ENCODE measurements at places on chromosomes 6 and 20. TPM values are rescaled to one million over a fixed set of nuclear protein-coding genes. Genes with fewer than 3 reads are reported as not detected.

DNA sequence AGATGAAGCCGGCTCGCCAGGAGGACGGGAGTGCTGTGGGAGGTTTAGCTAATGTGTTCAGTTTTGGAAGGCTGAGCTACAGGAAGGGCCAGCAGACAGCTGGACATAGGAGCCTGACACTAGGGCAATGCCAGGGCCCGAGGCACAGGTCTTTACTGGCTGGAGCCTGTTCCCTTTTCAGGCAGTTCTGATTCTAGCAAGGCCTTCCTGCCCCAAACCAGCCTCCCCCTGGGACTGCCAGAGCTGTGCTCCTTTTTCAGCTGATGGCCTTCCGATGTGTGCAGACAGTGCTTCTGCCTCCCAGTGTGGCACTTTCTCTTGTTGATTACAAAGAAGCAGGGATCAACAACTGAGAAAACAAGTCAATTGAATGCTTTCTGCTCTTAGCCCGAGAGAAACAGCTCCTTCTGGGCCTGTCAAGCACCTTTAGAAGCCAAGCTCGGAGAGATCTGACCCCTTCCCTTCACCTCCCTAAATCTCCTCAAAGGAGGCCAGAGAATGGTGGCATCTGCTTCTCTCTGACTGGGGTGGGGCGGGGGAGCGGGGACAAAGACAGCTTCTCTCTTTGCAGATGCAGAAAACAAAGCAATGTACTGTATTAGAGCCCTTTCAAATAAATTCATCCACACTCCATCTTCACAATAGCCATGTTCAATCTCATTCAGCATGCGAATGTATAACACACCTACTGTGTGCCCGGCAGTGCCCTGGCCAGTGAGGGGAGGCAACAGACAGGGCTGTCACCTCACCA lies 63.2 kb downstream of the RAB44 start:
- no peak overlapping the region for H3K4me3 ChIP-seq
- H3K4me1 ChIP-seq: peaks cover 24% of the 10 kb centered on the region
- DNase-seq: no peak
- H3K36me3 ChIP-seq: no peaks in the 10 kb centered on the region
- no peaks in the 10 kb centered on the region for H3K27me3 ChIP-seq

HCK gene
- total RNA-seq: not detected

- no peak for DNase-seq
- no peaks in the 10 kb centered on the region for H3K4me1 ChIP-seq
- no peaks in the 10 kb centered on the region for H3K27me3 ChIP-seq
Measured at GRCh38 chr6:39942903-39943580, 8.8 kb upstream of the MOCS1 start.

DNA sequence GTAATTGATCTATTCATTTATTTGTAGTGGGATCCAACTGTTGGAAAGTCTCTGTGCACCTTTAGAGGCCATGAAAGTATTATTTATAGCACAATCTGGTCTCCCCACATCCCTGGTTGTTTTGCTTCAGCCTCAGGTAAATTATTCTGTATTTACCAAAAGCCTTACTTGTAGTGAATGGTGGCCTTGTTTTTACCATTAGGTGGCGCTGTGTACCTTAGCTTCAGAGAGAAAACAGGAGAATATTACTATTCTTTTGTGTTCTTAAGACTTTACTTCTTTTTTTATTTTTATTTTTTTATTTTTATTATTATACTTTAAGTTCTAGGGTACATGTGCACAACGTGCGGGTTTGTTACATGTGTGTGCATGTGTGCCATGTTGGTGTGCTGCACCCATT lies 23.7 kb downstream of the PEX7 start:
- DNase-seq: no peak
- H3K4me3 ChIP-seq: no peak overlapping the region
- no peak overlapping the region for H3K27ac ChIP-seq
- peaks cover 40% of the 10 kb centered on the region for H3K36me3 ChIP-seq

- DNase-seq: no peak
- peaks cover 30% of the 10 kb centered on the region for H3K4me1 ChIP-seq
- no peak overlapping the region for H3K4me3 ChIP-seq
- H3K27me3 ChIP-seq: no peaks in the 10 kb centered on the region
- H3K36me3 ChIP-seq: peaks cover 2% of the 10 kb centered on the region
Measured at GRCh38 chr6:424741-425417, 33.3 kb downstream of the IRF4 start.

DNA sequence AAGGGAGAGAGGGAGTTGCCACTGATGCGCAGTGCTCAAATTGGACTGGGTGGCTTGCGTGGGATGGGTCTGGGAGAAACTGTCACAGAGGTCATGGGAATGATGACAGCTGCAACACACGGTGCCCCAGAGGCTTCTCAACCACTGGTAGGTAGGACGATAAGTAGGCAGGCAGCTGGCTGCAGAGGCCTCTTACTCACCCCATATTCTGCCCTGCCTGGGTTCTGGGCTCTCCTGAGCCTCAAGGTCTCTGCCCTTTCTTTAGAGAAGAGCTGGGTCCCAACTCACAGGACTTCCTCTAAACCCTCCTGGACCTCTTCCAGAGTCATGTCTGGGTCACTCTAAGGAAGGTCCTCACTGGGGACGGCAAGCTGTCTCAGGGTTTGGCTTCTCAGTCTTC lies 37.2 kb upstream of the RNF24 start:
- no peak for DNase-seq
- H3K27me3 ChIP-seq: no peaks in the 10 kb centered on the region
- no peaks in the 10 kb centered on the region for H3K36me3 ChIP-seq
- H3K27ac ChIP-seq: no peak overlapping the region
- no peak overlapping the region for H3K4me3 ChIP-seq
- no peaks in the 10 kb centered on the region for H3K4me1 ChIP-seq

SLC22A2 gene
- total RNA-seq: not detected

- H3K36me3 ChIP-seq: no peaks in the 10 kb centered on the region
- no peak for DNase-seq
- peaks cover 27% of the 10 kb centered on the region for H3K27me3 ChIP-seq
- peaks cover 12% of the 10 kb centered on the region for H3K4me1 ChIP-seq
- H3K4me3 ChIP-seq: no peak overlapping the region
Measured at GRCh38 chr6:116458264-116458663, 2.9 kb upstream of the CALHM6 start.

Measured in activated naive CD8-positive, alpha-beta T cell treated with anti-CD3 and anti-CD28 coated beads for 36 hours (primary cell).